ENCODE measurements at places on chromosomes 2 and 18. TPM values are rescaled to one million over a fixed set of nuclear protein-coding genes. Genes with fewer than 3 reads are reported as not detected.

LIPG gene
- total RNA-seq, result 3.0 TPM

PLEK gene
- total RNA-seq, result not detected

RNU2-63P gene
- total RNA-seq, result not detected

ABCG8 gene
- not detected for total RNA-seq

SERPINB2 gene
- 1.3 TPM for total RNA-seq

ZSWIM2 gene
- total RNA-seq, result 0.16 TPM

EGR4 gene
- total RNA-seq, result not detected

INHBB gene
- total RNA-seq, result 0.27 TPM

RNF103 gene
- total RNA-seq, result 32.9 TPM

CNTNAP5 gene
- not detected for total RNA-seq

UGT1A3 gene
- not detected for total RNA-seq

ZBTB7C gene
- total RNA-seq, result 26.6 TPM

MAL gene
- 2.2 TPM for total RNA-seq

ERLEC1 gene
- total RNA-seq, result 55.7 TPM

PTH2R gene
- total RNA-seq, result not detected

POMC gene
- total RNA-seq, result not detected

PPP4R1 gene
- 79.8 TPM for total RNA-seq

NTSR2 gene
- total RNA-seq, result not detected

BOLL gene
- 0.16 TPM for total RNA-seq

NOL4 gene
- total RNA-seq, result not detected

C2orf81 gene
- total RNA-seq, result 0.26 TPM

PLCD4 gene
- total RNA-seq, result 11.8 TPM

SPR gene
- 27.0 TPM for total RNA-seq

ARHGAP25 gene
- not detected for total RNA-seq

PRKAG3 gene
- total RNA-seq, result 49.9 TPM

SLC4A5 gene
- total RNA-seq, result 2.0 TPM

SLC8A1 gene
- total RNA-seq, result 8.3 TPM

CROCC2 gene
- 0.05 TPM for total RNA-seq

PAX3 gene
- 2.2 TPM for total RNA-seq

GLI2 gene
- total RNA-seq, result 0.68 TPM

MARCO gene
- not detected for total RNA-seq

MEIS1 gene
- 3.2 TPM for total RNA-seq

CYBRD1 gene
- 163 TPM for total RNA-seq

SGPP2 gene
- not detected for total RNA-seq
